Fibroblast of skin of left biceps (primary cell): ENCODE measurements at places on chromosomes 7 and 10.

DNA sequence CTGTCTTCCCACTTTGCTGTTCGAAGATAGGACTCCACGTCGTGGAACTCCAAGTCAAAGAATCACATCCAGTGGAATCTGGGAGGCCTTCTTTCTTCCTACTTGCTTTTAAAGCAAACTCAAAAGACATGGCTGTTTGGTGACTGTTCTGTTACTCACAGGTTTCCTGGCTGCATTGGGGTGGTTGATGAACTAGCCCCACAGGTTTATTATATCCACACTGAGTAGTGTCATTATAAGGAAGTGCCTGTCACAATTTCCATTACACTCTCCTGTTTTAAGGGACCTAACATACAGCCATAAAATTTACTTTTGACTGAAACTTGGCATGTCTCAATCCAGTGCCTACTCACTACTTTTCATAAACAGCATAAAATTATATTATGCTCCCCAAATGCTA lies 287.3 kb upstream of the SP4 start:
- no peak for DNase-seq

DNA sequence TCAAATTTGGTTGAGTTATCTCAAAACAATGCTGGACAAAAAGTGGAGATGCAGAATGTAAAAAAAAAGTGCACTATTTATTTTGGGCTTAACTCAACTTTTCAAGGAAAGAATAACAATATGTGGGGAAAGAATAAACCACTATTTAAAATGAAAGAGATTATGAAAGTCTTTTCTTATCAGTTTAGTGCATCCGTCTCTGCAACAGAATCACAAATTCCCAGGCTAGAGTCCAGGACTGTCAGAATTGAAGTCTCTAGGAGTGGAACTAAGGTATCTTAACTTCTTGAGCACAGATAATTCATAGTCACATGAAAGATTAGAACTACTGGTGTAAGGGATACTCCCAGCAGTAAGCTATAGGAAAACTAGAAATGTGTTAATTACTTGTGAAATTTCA lies 1200.3 kb upstream of the LRRN3 start:
- DNase-seq = no peak

DNA sequence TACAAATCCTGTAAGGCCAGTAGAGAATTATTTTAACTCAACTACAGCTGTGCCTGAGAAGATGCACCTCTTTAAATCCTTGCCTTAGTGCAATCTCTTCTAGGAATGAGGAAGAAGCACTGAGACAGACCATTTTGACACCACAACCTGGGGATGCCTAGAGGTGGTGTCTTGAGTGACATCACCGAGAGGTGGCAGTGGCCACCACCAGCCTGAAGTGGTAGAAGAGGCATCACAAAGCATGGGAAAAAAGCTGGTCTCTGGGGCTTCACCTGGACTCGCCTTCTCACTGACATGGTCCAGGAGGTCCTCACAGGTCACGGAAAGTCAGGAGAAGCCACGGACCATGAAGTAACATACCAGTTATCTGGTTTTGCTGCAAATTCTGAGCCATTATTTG lies 99.2 kb upstream of the PDLIM1 start:
- no peak for DNase-seq

DNA sequence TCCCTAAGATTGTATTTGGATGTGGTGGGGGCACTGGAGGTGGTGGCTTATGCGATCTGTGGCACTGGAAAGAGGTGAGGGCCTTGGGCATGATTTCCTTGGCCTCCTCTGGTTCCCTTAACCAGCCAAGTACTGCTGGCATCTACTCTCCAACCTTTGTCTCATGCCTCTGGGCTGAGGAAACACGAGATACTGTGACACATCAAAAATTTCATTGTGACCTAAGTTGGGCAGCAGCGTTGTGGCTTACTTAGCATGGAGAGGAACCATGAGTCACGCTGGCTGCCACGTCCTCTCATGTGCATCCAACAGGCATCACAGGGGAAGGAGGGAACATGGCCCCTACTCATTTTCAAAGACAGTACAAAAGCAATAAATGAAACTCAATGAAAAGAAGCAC lies 29.7 kb upstream of the GSDME start:
- peak; percentile 48 for DNase-seq

DNA sequence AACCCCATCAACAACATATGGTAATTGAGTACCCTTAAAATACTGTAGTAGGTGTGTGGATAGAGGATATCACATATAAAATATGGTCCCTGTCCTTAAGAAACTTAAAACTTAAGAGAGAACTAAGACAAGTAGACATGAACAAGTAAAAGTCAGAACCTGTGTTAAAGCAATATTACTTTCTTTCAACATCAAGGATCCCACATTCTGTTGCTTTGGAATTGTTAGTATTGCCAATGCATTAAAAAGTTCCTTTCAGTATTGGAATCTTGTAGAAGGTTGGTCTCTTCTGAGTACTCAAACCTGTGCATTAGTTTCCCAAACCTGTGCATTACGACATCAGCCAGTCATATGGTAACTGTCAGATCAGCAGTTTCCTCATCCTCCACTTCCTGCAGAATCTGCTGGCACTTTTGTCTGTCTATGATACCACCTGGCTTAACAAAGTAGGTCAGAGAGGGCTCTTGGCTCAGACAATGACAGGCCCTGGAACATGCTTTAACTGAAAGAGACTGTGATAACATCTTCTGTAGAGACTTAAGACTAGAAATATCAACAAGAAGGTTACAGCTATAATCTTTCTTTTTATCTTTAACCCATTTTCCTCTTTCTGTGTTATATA lies 56.5 kb downstream of the CCDC71L start:
- DNase-seq = no peak

GRCh38 chr7:28599411-28599810 lies 187.1 kb downstream of the CREB5 start:
- DNase-seq = no peak

DNA sequence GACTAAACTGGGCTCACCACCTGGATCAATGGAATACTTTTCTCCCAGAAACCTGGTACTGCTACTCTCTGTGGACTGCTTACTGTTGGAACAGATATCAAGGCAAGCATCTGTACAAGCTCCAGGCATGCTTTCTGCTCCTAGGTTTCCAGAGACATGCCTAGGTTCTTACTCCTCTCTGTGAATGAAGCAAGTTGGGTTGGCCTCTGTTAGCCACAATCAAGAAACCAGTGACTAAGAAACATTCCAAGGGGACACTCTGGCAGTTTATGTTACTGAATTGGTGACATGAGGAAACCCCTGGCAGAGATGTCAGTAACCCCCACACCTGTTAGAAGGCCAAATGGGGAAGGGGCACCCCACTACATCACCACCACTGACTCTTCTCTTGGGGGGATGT lies 121.9 kb downstream of the GFRA1 start:
- DNase-seq = no peak

DNA sequence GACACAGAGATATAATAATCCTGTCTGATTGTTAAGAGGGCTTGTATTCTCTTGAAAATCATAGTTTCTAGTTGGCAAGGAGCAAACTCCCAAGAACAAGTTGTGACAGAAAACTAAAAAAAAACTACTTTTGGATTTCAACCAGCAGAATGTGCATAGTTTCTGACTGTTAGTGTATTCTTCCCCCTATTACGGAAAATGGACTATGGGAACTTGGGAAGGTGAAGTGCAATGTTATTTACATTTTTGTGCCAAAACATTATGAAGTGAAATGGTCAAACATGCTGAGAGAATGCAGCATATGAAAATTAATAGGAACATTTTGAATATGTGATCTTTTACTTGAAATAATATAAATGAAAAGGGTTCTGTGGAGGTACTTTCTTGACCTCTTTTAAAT lies 660.8 kb downstream of the SUGCT start:
- no peak for DNase-seq

- DNase-seq = no peak
Observed at GRCh38 chr7:157855016-157855415, 518.2 kb downstream of the DNAJB6 start.

DNA sequence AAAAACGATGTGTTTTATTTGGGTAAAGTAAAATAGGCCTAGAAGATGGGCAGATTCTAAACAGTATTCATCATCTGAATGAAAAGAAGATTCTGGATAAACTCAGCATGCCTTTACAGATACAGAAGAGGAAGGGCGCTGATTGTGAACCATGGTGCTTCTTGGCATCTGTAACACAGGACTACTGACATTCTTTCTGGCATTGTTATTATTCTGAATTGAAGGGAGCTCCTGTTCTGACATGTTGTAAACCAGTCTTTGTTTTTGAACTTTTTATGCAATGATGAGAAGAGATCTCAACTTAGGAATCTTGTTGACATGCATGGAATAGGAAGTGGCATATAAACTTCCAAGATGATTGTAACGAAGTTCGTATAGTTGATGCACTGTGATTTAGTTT lies 13.5 kb downstream of the RPA3 start:
- no peak for DNase-seq

GRCh38 chr7:142714375-142714774 lies 34.9 kb upstream of the PRSS1 start:
- no peak for DNase-seq

- DNase-seq = no peak
Observed at GRCh38 chr10:6416892-6417512, 163.1 kb downstream of the PRKCQ start.

GRCh38 chr7:30511494-30511893 lies 6.9 kb upstream of the GGCT start:
- DNase-seq = no peak

- DNase-seq = no peak
Observed at GRCh38 chr7:44540592-44541027, 520 bp downstream of the NPC1L1 start.
